ENCODE measurements at places on chromosomes 7 and 10.
A peak's percentile ranks its signal among the peaks of the same experiment; 100 is the strongest.

DNA sequence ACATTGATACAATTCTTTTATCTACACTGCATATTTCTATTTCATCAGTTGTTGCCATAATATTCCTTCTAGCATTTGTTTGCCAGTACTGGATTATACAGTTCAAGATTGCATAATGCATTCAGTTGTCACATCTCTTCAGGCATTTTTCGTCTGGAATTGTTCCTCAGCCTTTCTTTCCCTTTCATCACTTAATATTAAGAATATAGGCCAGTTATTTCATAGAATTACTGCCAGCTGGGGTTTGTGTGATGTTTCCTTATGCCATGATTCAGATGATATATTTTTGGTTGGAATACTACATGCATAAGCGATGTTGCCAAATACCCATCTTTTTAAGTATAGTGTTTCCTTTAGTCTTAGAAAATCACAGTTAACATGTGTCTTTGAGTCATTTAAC, 20.8 kb downstream of the KIFBP start:
- DNase-seq, result no peak

GRCh38 chr7:43450894-43451293, 132.0 kb upstream of the STK17A start:
- no peak for DNase-seq

GRCh38 chr7:5758286-5758685, 23.2 kb downstream of the RNF216 start:
- DNase-seq, result no peak

- no peak for DNase-seq
These were observed 67.1 kb downstream of the TMEM130 start for GRCh38 chr7:98802781-98803110.

GRCh38 chr7:43584195-43584586, 1.3 kb downstream of the STK17A start:
- peak; percentile 74 for DNase-seq

- DNase-seq, result no peak
These were observed 43.9 kb downstream of the DOCK4 start for GRCh38 chr7:112162142-112162766.

- no peak for DNase-seq
These were observed 476 bp upstream of the RET start for GRCh38 chr10:43076311-43076875.

GRCh38 chr7:41659539-41659938, 43.4 kb downstream of the INHBA start:
- DNase-seq, result no peak

DNA sequence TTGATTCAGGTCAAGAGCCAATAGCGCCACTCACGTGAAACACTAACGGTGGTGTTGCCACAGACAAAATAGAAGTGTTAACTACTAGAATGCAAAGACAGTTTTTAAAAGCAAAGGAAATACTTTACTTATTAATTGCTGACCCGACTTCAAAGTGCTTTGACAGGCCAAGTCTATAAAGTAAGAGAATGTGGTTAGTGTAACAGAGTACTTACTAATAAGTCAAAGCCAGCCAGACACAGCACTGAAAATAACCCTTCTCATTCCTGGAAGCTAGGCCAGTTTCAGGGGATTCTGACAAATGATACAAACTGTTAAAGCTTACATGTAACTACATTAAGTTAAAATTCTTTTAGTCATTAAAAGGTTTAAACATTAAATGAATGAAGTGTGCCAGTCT, 50.3 kb downstream of the ENO4 start:
- no peak for DNase-seq

- DNase-seq, result no peak
These were observed 251.2 kb downstream of the POU6F2 start for GRCh38 chr7:39228946-39229345.

DNA sequence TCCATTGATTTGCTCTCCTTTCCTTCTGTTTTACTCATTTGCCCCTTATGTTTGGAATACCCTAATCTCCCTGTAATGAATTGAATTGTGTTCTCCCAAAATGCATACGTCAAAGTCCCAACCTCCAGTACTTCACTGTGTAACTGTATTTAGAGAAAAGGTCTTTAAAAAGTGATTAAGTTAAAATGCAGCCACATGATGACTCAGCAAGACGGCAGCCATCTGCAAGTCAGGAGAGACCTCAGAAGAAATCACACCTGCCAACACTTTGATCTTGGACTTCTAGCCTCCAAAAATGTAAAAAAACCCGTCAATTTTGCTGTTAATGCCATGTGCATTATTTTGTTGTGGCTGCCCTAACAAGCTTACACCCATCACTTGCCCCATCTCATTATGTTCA, 85.3 kb upstream of the PCLO start:
- no peak for DNase-seq

- no peak for DNase-seq
These were observed 97.0 kb downstream of the ABLIM1 start for GRCh38 chr10:114561008-114561523.

DNA sequence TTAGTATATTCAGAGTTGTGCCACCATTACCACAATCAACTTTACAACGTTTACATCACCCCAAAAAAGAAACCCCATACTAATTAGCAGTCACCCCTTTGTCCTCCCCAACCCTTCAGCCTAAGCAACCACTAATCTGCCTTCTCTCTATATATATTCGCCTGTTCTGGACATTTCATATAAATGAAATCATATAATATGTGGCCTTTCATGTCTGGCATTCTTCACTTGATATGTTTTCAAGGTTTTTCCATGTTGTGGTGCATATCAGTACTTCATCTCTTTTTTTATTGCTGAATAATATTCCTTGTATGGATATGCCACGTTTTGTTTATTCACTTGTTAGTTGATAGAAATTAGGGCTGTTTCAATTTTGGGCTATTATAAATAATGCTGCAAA, 70.4 kb downstream of the AASS start:
- no peak for DNase-seq

DNA sequence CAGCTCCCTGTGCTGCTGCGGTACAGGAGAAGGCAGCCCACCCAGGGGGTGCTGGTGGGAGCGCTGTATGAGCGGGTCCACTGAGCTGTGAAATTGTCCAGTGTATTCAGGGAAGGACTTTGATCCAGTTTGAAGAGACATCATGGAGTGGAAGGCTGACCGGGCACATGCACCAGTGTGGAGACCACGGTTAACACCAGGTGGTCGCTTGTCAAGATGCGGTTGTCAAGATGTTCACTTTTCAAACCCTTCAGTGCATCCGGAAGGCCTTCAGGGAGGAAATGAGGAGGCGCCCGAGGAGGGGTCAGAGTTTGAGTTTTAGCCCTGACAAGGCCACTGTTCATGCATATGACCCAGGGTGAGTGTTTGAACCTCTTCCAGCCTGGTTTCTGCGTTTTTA, 6.1 kb downstream of the DOCK1 start:
- no peak for DNase-seq

GRCh38 chr7:93551931-93552330, 22.6 kb downstream of the CALCR start:
- no peak for DNase-seq

- no peak for DNase-seq
These were observed 56.0 kb downstream of the GSAP start for GRCh38 chr7:77360104-77360503.

DNA sequence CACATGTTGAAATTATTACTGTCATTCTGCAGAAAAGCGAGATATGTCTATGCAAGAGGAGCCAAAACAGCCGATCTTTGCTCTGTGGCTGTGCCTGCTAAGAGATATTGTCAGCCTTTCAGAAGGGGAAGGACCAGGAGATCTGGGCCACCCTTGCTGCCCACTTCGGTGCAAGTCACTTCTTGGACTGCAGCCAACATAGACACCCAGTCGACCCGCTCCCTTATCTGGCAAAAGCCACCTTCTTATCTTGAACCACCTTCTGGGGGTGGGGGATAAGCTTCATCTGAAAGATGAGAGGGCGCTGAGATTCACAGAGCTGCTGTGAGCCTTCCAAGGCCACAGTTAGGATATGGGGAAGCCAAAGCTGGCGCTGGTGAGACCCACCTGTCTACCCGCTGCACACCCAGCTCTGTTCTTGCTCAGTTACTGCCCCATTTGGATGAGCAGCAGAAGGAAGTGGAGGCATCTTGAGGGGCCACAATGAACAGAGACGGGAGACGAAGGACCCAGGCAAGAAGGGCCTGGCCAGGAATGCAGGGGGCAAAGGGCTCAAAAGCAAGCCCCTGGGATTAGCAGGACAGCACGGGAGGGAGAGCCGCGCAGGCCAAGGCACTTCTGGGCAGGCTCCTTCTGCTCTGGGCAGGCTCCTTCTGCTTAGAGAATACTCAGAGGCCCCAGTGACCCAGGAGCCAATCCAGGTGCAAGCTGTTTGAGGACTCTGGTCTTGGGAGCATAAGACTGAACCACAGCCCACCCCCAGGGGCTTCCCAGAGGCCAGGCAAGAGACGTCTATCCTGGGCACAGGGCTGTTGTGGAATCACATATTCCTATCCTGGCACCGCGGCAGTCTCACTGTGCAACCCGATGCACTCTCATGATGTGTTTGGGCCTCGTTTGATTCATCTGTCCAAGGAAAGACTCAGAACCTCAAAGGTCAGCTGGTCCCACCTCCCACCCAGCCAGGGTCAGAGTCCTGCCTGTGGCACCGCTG, 38.4 kb upstream of the NPFFR1 start:
- no peak for DNase-seq

GRCh38 chr7:12565873-12566272, 4.6 kb upstream of the SCIN start:
- no peak for DNase-seq

DNA sequence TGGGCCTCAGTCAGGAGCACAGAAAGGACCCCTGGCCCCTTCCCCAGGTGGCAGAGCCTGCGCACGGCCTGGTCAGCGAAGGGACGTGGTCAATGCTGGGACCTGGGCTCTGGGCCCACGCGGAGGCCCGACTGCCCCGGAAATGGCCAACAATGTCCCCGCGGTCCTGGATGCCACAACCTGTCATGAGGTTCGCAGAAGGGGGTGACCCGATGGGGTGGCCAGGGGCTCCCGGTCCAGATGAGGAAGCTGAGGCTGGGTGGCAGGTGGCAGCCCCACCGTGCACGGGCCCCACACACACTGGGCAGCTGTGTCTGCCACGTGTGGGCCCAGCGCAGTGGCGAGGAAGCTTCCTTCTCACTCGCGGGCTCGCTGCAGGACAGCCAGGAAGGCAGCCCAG, 49.4 kb downstream of the DPYSL4 start:
- no peak for DNase-seq

DNA sequence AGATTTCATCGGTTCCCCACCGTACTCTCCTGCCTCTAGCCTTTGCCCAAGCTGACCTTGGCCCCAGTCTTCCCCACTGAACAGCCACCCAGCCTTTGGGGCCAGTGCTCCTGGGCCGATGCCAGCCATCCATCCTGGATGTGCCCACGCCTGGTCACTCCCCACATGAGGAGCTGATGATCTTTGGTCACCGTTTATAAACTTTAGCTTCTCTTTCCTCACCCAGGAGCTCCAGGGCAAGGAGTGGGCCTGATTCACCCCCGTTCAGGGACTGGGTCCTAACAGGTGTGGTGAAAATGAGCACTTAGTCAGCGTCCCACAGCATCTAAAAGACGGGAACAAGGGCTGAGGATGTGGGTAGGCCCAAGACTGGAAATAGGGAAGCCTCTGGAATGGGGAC, 22.9 kb downstream of the GTF2IRD1 start:
- DNase-seq, result peak; percentile 57

GRCh38 chr7:98276241-98276761, 5.2 kb upstream of the BRI3 start:
- DNase-seq, result peak; percentile 93

DNA sequence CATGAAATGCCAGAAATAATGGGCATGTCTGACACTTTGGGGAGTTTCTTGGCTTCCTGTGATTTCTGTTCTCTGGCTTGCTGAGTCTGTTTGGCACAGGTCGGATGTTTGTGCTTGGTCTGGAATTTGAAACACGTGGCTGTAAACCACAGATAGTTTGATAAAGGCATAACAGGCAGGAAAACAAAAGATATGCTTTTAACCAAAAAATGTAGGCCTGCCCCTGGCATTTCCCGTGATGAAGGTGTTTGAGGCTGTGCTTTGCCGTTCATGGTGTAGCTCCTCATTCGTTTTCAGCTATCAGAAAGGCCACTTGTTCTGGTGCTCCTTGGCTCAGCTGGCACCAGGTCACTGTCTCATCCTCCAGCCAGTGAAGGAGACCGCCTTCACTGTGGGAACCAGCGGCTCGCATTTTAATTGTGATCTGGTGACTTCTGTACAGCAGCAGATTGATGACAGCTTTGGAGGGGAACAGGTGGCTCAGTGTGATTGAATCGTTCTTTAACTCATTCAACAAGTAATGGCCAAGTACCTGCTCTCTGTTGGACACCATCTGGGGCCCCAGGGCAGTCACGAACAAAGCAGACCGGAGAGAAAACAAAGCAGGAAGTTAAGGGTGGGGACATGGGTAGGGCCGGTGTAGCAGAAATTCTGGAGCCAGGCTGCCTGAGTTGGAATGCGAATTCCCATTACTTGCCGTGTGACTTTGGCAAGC, 111.5 kb downstream of the CCNY start:
- DNase-seq, result no peak

- no peak for DNase-seq
These were observed 1.1 kb downstream of the ARHGAP12 start for GRCh38 chr10:31927565-31927883.

- DNase-seq, result no peak
These were observed 80.1 kb downstream of the INPP5A start for GRCh38 chr10:132617737-132618052.

DNA sequence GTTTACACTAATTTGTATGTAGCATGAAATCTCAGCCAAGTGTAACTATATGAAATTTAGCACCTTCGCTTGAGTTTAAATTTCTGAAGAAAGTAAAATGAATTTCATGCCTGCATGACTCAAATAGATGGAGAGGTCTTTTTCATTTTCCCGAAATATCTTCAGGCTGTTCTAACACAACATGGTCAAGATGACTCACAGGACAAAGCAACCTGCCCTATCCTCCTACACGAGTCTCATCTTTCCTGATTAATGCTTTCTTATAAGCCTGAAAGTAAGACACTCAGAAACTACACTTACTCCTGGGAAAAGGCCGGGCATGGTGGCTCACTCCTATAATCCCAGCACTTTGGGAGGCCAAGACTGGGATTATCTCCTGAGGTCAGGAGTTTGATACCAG, 41.2 kb downstream of the CH25H start:
- no peak for DNase-seq

DNA sequence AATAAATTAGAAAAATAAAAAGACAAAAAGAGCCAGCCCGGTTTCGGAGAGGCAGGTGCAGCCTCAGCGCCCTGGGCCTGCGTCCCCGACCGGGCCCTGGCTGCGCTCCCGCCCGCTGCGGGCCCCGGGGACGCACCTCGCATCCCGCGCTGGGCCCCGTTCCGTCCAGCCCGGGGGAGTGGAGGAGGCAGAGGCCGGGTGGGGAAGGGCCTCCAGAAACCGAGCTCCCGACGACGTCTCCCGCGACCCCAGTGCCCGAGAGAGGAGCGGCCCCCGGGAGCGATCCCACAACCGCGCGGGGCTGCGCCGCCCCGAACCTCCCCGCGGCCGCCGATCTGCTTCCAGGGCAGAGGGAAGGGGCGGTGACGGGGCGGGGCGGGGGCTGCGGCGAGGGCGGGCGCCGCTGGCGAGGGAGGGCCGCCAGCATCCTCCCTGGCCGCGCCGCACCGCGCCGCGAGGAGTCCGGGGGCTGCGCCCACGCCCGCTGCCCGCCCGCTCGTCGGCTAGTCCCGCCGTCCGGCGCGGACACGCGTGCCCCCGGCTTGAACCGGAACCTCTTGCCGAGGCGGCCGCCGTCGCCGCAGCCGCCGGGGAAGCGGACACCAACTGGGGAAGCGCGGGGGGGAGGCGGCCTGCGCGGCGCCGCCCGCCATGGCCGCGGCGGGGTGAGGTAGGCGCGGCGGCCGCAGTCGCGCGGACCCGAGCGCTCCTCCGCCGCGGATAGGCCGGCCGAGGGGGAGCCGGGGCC, at the start of gene CCNY:
CCNY (plus strand) TSS at position 426 of the 748 bp plus-strand sequence. CDS start 545 bp downstream, outside the sequence.
- DNase-seq, result peak; percentile 89

GRCh38 chr7:100829150-100829716, 1.9 kb upstream of the EPHB4 start:
- no peak for DNase-seq
